C1 segment of cervical spinal cord (tissue), 14 donors: ENCODE measurements at places on chromosomes 1 and 21.

GRCh38 chr1:181863736-181864135 is 197.8 kb downstream of the ZNF648 start:
- no peak for DNase-seq

- DNase-seq = peak; percentile 60
Measured at GRCh38 chr1:1554926-1555915, 14.8 kb upstream of the TMEM240 start.

- no peak for DNase-seq
Measured at GRCh38 chr1:90048043-90048442, 53.1 kb downstream of the ZNF326 start.

- no peak for DNase-seq
Measured at GRCh38 chr1:36585569-36586548, 103.1 kb upstream of the CSF3R start.

- DNase-seq = no peak
Measured at GRCh38 chr1:242569867-242570266, 45.4 kb upstream of the PLD5 start.

GRCh38 chr1:176576670-176577069 is 113.7 kb downstream of the PAPPA2 start:
- no peak for DNase-seq

DNA sequence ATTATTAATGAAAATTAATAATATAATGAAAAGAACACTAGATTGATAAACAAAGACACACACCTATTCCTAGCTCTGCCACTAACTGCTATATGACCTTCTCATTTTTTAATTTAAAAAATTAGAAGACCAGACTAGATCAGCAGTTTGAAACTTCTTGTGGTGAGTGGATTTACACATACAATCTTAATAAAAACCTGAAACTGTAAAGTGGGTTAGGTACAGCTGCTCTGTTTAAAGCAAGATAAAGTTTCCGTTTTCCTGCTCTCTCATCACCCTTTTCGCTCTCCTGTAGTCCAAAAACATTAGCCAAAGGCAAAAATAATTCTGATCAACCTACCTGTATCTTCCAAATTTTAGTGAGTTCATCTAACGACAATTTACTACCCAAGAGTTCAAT is 58.6 kb downstream of the USP24 start:
- no peak for DNase-seq

- peak; percentile 68 for DNase-seq
Measured at GRCh38 chr1:26744075-26744959, 43.4 kb upstream of the PIGV start.

DNA sequence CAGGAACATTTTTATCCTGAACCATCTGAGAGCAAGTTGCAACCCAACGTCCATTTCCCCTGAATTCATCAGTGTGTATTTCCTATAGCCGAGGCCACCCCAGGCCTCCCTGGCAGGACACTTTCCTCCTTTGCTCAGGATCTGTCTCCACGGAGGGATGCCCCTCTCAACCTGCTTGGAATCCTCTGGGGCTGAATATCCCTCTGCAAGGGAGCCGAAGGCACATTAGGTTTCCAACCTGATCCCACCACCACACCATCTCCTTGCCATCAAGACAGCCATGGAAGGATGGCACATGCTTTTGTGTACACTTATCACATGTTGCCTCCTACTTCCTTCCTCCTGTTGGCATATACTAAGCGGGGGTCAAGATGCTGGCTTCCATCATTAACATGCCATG is 74.8 kb upstream of the EDN2 start:
- DNase-seq = no peak

DNA sequence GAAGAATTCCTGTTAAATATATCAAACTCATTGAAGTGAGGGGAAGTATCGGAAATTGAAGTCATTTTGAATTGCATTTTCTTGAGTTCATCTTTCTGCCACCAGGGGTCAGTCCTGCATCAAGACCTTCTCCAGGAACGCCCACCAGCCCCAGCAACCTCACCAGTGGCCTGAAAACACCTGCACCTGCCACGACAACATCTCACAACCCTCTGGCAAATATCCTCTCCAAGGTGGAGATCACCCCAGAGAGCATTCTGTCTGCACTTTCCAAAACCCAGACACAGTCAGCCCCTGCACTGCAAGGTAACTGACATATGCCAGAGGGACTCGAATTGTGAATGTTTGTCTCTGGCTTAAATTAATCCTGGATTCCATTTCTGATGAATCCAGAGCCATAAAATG is 22.8 kb upstream of the TARS2 start:
- DNase-seq = peak; percentile 1

DNA sequence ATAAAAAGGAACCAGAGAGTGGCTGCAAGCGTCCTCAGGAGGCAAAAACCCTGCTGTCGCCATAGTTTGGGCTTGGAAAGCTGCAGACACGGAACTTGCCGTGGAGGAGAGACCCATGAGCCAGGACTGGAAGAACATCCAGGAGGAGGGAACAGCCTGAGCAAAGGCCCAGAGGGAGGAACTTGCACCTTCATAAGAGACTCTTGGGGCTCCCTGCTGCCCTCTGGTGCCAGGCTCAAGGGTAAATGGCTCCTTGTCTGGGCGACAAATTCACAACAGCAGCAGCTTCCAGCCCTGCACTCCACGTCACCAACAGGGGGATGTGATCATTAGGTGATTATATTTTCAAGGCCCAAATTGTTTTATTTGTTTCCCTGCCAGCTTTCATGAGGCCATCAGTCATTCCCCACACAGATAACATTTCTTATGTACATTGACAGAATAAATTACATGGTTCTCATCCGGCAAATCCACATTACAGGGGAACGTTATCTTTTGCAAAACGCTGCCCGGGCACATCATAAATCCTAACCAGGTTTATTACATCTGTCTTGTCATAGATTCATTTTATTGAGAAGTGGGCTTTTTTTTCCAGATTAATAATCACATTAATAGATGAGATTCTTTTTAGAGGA is 143.0 kb upstream of the GRIK3 start:
- DNase-seq = no peak

- no peak for DNase-seq
Measured at GRCh38 chr1:202160377-202160940, at the start of gene PTPN7. TSS of gene PTPN7 (minus strand) at chr1:202160602. CDS start at chr1:202159402, 1,200 bp downstream.

GRCh38 chr1:203440771-203441170 is 34.8 kb upstream of the PRELP start:
- DNase-seq = no peak

DNA sequence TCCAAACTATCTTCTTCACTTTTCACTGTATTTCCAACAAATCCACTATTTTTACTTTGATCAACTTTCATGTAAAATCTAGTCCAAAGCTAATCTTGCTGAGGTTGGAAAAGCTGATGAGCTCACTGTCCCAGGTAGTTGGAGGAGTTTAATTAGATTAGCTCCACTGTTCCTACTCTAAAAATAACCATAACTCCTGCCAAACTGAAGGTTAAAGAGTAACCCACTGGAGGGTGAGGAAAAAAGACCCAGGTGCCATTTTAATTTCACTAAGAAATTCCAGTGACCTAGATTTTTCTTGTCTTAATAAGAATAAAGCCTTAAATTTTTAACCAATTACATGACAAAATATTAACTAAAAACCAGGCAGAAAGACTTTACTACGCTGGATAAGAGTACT is 15.3 kb downstream of the DCAF8 start:
- DNase-seq = no peak

DNA sequence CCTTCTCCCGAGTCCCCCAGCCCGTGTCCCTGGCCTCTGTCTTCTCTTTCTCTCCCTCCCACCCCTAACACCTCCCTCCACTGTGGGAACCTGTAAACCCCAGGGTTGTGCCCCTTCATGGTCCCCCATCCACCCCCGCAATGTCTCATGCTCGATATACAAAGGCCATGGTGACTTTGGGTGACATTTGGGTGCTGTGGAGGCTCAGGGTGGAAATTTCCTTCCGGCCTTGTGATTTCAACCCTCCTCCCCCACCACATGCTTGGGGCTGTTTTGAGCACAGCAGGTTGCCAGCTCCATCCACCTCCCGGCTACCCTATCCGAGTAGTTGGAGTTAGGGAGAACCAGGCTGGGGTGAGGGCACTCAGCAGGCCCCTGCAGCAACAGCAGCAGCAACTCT is 25.7 kb upstream of the VPS13D start:
- DNase-seq = no peak

- DNase-seq = no peak
Measured at GRCh38 chr21:27122686-27123085, 155.8 kb upstream of the ADAMTS5 start.

- DNase-seq = no peak
Measured at GRCh38 chr1:198437332-198437731, 103.1 kb downstream of the ATP6V1G3 start.

DNA sequence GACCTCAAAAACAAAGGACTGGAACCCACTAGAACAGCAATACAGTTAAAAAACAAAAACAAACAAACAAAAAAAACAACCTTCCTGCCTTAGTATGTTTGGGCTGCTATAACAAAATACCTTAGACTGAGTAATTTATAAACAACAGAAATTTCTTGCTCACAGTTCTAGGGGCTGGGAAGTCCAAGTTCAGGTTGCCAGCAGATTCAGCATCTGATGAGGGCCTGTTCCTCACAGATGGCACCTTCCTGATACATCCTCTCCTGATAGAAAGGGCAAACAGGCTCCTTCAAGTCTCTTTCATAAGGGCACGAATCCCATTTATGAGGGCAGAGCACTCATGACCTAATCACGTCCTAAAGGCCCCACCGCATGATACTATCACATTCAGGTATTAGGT is 55.9 kb downstream of the TIAM1 start:
- no peak for DNase-seq

DNA sequence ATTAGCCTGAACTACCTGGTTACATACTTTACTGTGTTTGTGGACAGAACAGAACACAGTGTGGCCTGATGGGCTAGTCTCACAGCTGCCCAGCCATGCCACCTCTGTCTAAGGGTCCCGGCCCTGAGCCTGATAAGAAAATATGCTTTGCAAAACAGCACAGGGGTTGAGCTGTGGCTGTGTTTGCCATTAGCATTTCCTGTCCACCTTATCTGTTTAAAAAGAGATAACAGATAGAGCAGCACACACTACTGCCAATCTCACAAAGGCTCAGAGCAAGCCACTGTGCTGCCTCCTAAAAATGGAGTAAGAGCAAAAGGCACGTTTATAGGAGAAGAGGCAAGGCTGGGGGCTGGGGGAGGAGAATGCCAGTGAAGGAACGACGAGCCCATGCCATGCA is 95.0 kb downstream of the SUSD4 start:
- DNase-seq = no peak

GRCh38 chr1:37298769-37299168 is 175.6 kb upstream of the ZC3H12A start:
- no peak for DNase-seq

DNA sequence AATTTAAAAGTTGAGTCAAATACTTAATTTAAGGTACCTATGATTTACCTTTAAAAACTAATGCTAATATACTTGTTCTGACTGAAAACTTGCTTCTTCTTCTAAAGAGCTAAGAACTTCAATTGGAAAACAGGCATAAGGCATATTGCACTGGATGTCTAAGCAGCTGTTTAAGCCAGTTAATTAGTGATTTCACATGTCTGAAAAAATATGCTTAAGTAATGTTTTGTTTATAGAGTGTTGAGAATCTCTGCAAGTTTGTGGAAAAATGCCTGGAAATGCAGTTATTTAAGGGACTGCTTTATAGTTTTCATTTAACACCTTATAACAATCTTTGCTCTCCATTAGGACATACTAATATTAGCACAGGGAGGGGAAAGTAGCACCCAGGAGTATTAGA is 28.2 kb downstream of the UBE2U start:
- DNase-seq = no peak

GRCh38 chr1:155801149-155801548 is 55.9 kb downstream of the GON4L start:
- no peak for DNase-seq

DNA sequence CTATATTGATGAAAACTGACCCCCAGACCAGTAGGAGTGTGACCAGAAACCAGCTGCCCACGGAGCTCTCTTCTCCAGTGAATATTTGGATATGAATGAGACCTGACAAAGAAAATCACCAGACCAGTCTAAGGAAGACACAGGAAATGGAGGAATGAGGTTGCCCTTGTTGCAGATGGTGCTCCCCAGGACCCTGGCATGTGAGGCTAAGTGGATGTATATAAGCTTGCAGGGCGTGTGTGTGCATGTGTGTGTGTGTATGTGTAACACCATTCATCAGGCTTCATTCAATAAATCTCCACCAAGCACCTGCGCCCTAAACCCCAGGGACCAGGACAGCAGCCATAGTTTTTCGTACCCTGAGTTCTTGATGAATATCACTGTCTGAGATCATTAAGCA is 14.4 kb downstream of the PHLDA3 start:
- DNase-seq = no peak

- no peak for DNase-seq
Measured at GRCh38 chr1:6596351-6596750, 6.3 kb downstream of the KLHL21 start.

- DNase-seq = no peak
Measured at GRCh38 chr1:107531065-107531908, 390.4 kb downstream of the NTNG1 start.

DNA sequence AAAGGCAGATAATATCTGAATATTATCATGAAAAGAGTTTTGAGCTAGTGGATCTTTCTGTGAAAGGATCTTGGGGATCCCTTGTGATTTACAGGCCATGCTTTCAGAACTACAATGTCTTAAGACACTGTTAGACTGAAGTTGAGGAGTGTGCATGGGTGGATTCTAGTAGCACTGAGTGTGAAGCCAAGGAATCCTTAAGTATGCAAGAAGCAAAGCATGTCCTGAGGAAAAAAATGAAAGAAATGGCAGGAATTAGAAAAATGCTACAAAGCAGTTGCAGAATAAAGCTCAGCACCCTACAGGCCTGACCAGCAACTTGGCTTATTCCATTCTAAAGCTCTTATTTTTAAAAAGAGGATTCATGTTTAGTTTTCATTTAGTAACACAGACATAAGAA is 11.9 kb downstream of the STX6 start:
- DNase-seq = no peak

- DNase-seq = no peak
Measured at GRCh38 chr1:202811296-202812175, 782 bp downstream of the PCAT6 start.

DNA sequence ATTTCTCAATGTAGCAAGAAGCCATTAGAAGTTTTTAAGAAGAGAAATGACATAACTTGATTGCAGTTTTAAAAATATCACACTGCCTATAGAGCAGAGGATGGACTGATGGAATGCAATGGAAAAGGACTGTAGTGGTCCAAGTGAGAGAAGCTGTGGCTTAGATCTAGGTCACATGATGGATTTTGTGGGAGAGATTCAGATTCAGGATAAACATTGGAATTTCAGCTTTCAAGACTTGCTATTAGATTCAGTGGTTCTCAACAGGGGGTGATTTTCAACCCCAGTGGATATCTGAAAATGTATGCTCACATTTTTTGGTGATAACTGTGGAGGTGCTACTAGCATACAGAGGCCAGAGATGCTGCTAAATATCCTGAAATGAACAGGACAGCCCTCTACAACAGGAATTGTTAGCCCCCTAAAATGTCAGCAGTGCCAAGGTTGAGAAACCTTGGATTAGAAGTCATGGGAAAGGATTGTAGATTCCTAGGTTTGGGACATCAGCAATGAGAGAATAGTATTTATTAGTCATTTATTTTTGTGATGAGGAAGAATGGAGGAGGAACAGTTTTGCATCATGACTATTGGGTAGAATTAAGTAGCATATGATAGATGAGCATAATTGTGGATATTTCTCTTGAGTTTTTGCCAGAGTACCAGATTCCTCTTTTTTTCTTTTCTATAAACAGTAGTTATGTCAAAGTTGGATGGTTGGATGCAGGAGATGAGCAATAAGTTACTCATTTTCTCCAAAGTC is 30.1 kb upstream of the KCNK2 start:
- no peak for DNase-seq
